ENCODE measurements at places on chromosomes 3 and 15.

DNA sequence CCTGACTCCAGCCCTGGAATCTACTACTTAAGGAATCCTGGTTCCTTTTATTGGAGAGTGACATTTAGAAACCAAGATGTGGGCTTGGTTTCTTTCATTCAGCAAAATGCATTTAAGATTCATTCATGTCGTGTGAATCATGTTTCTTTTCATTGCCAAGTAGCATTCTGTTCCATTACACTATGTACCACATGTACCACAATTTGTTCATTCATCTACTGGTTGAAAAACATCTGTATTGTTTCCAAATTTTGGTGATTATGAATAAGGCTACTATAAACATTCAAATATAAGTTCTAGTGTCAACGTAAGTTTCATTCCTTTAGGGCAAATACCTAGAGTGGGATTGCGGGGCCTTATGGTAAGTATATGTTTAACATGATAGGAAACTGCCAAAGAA lies 264.2 kb downstream of the VPS13C start:
- no peak for DNase-seq

GRCh38 chr3:177401375-177401774 lies 204.1 kb upstream of the TBL1XR1 start:
- no peak for DNase-seq

DNA sequence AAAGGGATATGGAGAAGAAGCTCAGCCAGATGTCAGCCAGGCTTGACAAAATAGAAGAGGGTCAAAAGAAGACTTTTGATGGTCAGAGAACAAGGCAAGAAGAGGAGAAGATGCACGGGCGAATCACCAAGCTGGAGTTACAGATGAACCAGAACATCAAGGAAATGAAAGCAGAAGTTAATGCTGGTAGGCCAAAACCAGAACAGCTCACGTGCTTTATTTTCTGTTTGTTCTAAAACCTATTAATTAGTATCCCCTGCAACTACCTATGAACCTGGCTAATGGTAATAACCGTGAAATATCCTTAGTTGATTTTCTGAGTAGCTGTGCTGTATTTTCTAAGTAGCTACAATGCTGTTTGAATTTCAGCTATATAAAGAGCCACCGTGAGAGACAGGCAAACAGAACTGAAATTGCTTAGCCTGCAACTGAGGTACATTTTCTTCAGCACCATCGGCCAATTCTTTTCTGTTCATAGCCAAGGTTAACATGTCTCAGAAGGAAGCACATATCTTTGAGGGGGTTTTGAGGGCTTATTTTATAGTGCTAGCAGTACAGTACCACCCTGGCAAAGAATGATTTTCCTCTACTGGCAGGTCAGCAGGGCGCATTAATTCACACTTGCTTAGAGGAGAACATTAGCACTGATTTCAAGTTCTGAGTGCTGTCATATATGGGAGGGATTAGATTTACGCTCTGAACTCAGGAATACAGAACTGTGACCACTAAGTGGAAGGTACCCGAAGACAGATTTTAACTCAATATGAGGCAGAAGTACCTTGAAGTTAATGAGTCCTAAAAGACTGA lies 78.9 kb downstream of the FAM81A start:
- DNase-seq, result no peak

- DNase-seq, result peak; percentile 52
Observed at GRCh38 chr3:36297195-36297594, 83.1 kb upstream of the STAC start.

DNA sequence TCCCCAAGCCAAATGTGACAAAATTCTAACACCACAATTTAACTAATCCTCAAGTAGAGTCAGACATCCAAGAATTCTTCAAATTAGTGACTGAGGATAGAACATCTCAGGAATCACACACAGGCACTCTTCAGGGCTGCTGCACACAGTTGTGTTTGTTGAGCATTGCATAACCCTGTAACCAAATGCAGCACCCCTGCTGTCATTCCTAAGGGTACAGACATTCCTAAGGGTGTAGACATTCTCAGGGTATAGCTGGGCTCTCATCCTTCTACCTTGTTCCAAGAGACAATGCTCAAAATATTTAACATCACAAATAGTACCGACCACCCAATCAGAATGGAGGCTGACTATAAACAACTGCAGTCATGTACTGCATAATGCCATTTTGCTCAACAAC lies 107.1 kb upstream of the UBE2E2 start:
- peak; percentile 44 for DNase-seq

DNA sequence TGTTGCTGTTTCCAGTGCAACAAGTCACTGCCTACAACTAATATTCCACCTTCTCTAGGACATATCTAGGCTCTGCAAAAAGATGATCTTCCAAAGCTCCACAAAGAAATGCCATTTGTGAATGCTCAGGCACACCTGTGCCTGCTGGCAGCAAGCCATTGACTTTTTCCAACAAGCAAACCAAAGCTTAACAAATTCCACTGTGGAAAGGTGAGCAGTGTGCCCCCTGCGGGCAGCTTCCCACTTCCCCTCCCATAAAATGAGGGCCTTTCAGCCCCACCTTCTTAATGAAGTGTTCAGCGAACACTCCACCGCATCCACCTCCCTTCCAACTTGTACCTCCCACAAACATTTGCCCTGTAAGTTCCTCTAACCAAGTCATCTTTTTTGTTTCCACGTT lies 157.5 kb upstream of the SLC24A5 start:
- DNase-seq, result no peak

GRCh38 chr15:77697893-77698292 lies 65.2 kb upstream of the LINGO1 start:
- no peak for DNase-seq

GRCh38 chr15:33860754-33861153 lies 107.5 kb upstream of the CHRM5 start:
- peak; percentile 76 for DNase-seq

- no peak for DNase-seq
Observed at GRCh38 chr3:52819936-52820335, 10.5 kb downstream of the ITIH4 start.

GRCh38 chr3:134908271-134908670 lies 113.2 kb downstream of the EPHB1 start:
- DNase-seq, result no peak

- DNase-seq, result no peak
Observed at GRCh38 chr3:185270956-185271332, 17.1 kb upstream of the EHHADH start.

All from PC-9 (cell line).